ENCODE measurements at places on chromosomes 4 and X. TPM values are rescaled to one million over a fixed set of nuclear protein-coding genes. Genes with fewer than 3 reads are reported as not detected.
A peak's percentile ranks its signal among the peaks of the same experiment; 100 is the strongest.

- DNase-seq: no peak
Measured at GRCh38 chr4:67980512-67980911, 17.2 kb upstream of the TMPRSS11A start.

MED28 gene
- 55.7 TPM for total RNA-seq

- no peak for DNase-seq
Measured at GRCh38 chr4:40811956-40812355, 62.2 kb downstream of the NSUN7 start.

F11 gene
- not detected for total RNA-seq

CD40LG gene
- total RNA-seq: 123 TPM

- no peak for DNase-seq
Measured at GRCh38 chr4:73208376-73208775, 50.2 kb downstream of the ANKRD17 start.

- no peak for DNase-seq
Measured at GRCh38 chr4:84336964-84337705, 162.0 kb downstream of the NKX6-1 start.

DNA sequence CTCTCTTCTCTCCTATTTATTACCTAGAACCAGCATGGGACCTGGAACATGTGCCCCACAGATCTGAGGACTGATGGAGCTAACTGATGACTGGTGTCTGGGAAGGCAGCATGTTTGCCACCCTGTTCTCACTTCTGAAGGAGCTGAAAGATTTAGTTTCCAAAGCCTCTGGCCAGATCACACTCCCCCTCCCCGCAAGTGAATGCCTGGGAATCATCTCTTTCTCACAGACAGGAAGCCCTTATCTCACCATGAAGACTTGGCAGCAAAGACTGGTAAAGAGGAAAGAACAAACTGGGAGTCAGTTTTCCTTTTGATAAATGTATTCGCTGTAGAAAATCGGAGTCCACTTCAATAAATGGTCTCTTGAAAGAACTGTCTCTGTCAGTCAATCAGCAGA, 21.0 kb upstream of the PCYT1B start:
- DNase-seq: no peak

GRCh38 chr4:137638934-137639333, 106.6 kb upstream of the PCDH18 start:
- no peak for DNase-seq

- no peak for DNase-seq
Measured at GRCh38 chr4:866068-866760, 40.3 kb upstream of the CPLX1 start.

DNA sequence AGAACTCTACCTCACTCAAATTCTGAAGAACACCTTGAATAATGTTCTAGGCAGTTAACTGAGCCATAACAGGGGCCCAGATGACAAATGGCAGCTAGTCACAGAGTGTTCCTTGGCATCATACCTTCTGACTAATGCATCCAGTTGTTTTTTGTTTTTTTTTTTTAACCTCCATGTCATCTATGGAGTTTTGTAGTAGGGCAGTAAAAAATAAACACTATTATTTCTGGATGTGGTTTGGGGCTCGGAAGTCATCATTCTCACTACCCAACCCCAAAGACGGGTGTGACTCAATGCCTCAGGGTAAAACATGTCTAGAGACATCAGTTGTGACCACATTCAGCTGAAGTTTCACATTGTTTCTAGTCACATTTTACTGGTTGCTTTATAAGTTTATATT, 31.2 kb upstream of the MCF2 start:
- DNase-seq: peak; percentile 10

DNA sequence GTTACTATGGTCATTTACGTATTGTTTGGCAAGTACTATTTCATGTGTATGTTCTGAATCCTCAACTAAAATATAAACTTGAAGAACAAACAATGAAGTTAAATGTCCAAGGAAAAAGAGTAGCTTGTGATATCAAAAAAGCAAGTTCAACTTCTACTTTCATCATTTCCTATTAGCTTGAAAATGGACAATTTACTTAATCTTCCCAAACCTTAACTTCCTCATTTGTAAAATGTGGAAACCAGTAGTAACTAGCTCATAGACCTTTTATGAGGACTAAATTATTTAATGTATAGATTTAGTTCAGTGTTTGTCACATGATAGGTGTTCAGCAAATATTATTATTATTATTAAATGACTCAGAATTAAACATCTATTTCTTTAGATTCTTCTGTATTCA, 276.8 kb upstream of the TET2 start:
- DNase-seq: no peak

GPC4 gene
- total RNA-seq: not detected

PAK3 gene
- 0.25 TPM for total RNA-seq

GRCh38 chr4:124631760-124632159, 80.8 kb downstream of the ANKRD50 start:
- no peak for DNase-seq

DNA sequence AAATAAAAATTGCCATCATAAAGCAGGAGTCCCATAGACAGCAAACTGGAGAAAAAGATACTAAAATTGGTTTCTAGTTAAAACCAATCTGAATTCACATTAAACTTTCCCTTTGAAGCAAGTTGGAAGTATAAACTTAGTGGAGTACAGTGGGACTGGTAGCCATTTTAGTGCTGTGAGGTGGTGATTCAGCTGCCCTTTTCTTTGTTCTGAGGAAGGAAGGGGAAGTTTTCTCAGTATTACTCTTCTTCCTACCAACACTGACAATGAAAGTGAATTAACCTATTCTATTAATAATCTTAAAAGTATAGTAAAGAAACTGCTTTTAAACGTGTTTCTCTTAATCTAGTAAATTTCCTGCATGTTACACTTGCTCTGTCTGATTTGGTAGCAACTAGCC, 36.7 kb downstream of the SLC9A6 start:
- no peak for DNase-seq

GRCh38 chr4:164203476-164203875, 550.5 kb upstream of the SMIM31 start:
- DNase-seq: no peak

ENAM gene
- total RNA-seq: not detected

- DNase-seq: no peak
Measured at GRCh38 chrX:22365460-22365859, 92.7 kb downstream of the CBLL2 start.

ZIC3 gene
- total RNA-seq: not detected

GRCh38 chr4:3508542-3508941, 23.7 kb downstream of the LRPAP1 start:
- DNase-seq: no peak

- no peak for DNase-seq
Measured at GRCh38 chr4:124713185-124713592, 657 bp upstream of the ANKRD50 start.

DNA sequence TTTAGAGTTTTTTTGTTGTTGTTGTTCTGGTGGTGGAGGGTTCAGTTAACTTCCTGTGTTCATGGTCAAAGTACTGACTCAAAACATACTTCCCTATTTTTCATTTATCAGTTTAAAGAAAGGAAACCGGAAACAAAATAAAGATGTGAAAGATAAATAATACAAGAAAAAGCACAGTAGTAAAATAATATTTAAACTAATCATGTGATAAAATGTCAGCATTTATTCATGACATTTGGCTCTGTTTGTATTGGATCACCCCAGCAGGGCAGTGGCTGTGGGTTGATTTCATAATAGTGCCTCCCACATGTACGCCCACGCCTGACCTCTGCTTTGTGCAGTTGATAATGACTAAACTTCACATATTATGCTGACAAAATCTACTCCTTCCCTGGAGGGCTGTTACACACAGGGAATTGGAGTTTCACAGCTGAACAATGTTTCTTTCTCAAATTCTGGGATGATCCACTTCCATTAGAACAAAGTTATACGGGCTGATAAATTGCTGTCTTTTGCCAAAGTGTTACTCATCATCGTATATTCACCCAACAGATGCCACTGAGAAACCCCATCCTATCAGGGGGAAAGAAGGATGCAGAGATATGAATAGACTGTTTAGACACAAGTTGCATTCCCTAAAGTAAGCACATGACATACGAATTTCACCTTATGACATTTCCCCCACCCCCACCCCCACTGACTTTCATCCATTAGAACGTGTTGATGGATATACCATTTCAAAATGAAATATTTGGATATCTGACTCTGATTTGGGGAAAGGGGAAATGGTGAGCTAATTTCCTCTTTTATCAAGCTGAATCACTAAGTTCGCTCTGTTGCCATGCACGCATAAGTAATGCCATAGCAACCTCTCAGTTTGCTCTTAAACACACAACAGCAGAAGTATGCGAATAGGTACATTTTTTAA, 48.3 kb downstream of the AMELX start:
- DNase-seq: no peak

GRCh38 chr4:4730249-4730648, 129.2 kb upstream of the MSX1 start:
- DNase-seq: no peak

DNA sequence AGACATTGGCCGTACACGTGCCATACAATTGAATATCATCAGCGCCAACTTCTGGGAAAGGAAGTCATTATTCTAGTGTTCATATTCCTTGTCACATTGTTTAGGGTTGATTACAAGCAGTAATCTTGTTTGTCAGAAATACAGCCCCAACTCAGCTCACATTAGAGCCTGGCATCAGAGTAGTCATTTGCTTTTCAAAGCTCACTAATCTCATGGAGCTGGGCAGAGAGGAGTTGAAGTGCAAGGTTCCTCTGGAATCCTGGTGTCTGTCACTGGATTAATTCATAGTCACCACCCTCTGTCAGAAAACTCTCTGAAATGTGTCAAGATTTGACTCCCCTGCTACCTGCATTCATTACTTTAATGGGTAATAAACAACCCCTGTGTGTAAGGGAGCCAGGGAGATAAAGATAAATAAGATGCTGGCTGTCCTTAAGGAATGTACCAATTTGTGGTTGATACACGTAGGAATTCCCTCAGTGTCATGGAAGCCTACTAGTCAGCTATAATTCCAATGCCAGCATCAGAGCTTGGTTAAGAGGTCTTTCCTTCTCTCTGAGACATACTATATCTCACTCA, 43.7 kb upstream of the S100G start:
- DNase-seq: no peak

DNA sequence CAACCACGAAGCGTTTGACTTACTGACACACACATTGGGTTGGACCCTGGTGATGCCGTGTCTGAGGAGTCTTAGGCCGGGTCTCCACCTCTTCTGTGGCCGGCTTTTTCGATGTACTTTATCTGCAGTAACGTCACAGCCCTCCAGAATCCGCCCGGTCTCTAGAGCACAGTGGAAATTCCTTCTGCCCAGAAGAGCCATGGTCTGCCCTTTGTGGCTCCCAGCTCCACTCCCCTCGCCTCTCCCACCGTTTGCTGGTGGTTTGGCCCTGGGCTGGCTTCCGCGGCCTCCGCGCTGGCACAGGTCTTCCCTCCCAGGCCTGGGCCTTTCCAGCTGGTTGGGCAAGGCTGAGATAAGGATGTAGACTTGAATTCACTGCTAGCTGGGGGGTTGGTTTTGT, 4.3 kb downstream of the MAEA start:
- DNase-seq: no peak

GRCh38 chr4:183571350-183571941, 66.6 kb downstream of the ING2 start:
- DNase-seq: no peak

- DNase-seq: no peak
Measured at GRCh38 chrX:68830419-68831404, 1.9 kb downstream of the EFNB1 start.

DNA sequence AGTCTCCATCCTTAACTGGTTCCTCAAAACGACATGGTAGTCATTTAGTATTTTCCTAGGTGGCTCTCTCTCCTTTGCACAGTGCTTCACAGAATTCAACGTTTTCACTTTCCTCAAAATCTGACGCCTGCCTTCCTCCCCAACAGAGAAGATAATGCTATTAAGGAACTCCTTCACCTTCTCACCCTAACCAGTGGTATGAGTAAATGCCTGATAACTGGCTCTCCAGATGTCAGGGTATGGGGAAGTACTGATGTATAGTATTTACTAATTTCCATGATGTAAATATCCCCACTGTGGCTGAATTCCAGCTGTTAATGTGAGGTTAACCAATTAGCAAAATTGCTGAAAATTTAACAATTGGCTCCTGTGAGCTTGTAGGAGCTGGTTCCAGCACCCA, 28.8 kb upstream of the NSUN7 start:
- no peak for DNase-seq

- DNase-seq: no peak
Measured at GRCh38 chr4:88202443-88202842, 44.0 kb upstream of the ABCG2 start.

DNA sequence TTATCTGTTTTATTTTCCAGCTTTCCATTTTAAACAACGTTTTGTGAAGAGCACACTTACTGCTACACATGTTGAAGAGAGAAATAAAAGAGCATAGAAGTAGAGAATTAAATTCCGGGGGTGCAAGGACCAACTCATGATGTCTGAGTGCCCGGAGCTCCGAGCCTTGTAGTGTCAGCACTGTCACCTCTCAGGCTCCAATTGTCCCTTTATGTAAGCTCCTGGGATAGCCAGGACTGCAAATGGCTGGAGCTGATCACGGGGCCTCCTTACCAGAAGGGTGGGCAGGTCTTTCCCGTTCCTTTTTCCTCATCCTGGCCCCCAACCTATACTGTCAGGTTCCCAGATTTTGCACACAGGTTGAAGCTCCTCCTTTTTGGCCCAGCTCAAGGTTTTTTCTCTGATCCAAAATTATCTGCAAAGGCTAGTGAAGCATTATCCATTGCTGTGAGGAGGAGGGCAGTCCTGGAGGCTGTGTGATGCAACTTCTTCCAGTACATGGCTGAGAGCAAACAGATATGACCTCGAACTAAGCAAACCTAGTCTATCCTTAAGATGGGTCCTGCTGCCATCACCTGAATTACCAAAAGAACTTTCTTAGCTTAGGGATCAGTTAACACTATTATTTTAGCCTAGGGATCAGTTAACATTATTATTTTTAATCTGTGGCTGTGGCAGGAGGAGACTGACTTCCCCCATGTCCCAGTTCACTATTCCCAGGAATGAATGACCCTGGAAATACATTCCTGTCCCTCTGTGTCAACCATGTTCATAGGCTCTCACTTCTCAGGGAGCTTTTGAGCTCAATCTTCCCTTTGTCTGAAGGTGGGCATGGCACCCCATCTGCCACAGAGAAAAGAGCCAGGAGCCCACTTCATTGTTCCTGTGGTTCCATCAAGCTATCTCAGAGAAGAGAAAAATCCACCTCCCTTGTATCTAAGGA, at the start of gene FGG:
TSS of gene FGG (minus strand) at position 185 of the 943 bp plus-strand sequence. CDS start at position 138, 47 bp downstream.
- DNase-seq: no peak

COL4A6 gene
- total RNA-seq: not detected

- DNase-seq: no peak
Measured at GRCh38 chr4:13162886-13163285, 321.3 kb downstream of the RAB28 start.

- DNase-seq: no peak
Measured at GRCh38 chrX:15579778-15580747, 20.7 kb downstream of the ACE2 start.

- peak; percentile 35 for DNase-seq
Measured at GRCh38 chrX:153818571-153819383, 11.6 kb downstream of the PDZD4 start.

DNA sequence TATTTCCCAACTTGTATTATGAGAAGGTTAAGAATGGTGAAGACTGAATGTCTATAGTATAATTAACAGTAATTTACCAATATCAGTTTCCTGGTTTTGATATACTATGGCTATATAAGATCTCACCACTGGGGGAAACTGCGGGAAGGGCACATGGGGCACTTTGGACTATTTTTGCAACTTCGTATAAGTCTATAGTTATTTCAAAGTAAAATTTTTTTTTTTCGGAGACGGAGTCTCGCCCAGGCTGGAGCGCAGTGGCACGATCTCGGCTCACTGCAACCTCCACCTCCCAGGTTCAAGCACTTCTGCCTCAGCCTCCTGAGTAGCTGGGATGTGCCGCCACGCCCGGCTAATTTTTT, 46.1 kb downstream of the CXorf58 start:
- DNase-seq: no peak

SAGE1 gene
- total RNA-seq: not detected

SPANXB1 gene
- total RNA-seq: not detected

KDR gene
- not detected for total RNA-seq
